ENCODE measurements at places on chromosomes 16 and 17. TPM values are rescaled to one million over a fixed set of nuclear protein-coding genes. Genes with fewer than 3 reads are reported as not detected.

DNA sequence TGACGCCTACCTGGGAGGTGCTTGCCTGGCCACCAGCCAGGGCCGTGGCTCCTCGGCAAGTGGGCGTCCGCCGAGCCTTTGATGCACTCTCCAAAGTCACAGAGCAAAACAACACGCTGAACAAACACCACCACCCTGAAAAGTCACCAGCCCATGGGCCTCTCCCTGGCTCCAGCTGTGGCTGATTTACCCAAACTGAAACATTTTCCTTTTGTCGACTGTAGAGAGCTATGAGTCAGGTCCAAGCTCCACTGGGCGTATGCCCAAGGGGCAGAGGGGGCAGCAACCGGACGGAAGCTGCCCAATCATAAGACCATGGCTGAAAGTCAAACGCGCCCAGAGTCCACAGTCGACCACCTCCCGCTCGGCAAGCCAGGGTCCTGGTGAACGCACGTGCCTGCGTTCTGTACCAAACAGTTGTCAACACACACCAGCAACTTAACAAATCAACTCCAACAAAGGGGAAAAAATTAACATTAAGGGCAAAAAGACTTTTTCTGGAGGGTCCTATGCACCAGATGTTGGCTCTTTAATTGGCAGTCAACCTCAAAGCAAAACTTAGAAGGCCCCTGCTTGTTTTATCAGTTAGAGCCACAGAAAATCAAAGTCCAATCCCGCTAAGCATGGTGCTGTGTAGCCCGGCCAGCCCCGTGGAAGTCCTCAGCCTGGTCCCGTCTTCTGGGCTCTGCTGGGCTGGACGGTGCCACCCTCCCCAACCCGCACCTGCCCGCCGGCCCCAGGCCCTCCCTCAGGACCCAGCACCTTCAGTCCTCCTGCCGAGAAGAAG lies 47.3 kb downstream of the TBC1D16 start:
- peak overlapping the region; percentile 54 for H3K4me3 ChIP-seq
- H3K27ac ChIP-seq, result peak overlapping the region; percentile 94

- H3K36me3 ChIP-seq, result no peaks in the 10 kb centered on the region
- H3K27ac ChIP-seq, result peak overlapping the region; percentile 98
- H3K27me3 ChIP-seq, result no peaks in the 10 kb centered on the region
Observed at GRCh38 chr16:57185446-57185944, 344 bp downstream of the PSME3IP1 start.

GGT6 gene
- not detected for total RNA-seq

CTRL gene
- not detected for total RNA-seq

USP6 gene
- 0.15 TPM for total RNA-seq
